Stimulated activated CD4-positive, alpha-beta T cell treated with anti-CD3 and anti-CD28 coated beads, TNF-alpha, amount 100 ng/mL, for 24 hours (primary cell): ENCODE measurements at places on chromosomes 5 and 9.

- no peak for DNase-seq
These were observed 286.7 kb downstream of the TLE4 start for GRCh38 chr9:79858508-79858907.

DNA sequence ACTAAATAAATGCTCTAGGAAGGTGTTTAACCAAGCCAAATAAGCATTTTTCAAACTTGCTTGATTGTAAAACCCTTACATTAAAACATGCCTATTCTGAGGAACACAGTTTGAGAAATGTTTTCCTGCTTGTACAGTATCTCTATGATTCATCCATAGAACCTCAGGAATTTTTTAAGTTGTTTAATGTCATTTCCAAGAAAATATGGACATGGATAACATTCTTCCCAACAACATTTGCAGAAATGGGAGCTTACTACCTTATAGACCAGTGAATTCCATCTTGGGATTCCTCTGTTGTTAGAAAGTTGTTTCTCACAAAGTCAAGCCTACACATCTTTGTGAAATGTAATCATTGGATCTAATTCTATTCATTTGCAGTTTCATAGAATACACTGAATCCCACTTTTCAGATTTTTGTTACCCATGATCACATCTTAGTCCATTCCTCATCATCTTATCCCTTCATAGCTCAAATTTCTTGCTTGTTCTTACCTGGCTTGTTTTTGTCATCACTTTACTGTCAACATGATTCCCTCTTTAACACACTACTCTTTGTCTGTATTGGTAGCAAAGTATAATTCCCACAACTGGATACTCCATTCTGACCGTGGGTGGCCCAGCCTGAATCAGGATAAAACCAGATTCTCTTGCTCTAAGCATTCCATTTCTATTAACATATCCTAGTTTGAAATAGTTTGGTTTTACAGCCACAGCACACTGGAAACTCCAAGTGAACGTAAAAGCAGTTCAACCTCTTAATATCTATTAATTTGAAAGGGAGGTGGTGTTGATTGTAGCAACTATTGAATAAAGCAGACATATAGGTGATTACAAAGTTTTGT, 49.4 kb upstream of the PAPPA start:
- DNase-seq, result no peak

DNA sequence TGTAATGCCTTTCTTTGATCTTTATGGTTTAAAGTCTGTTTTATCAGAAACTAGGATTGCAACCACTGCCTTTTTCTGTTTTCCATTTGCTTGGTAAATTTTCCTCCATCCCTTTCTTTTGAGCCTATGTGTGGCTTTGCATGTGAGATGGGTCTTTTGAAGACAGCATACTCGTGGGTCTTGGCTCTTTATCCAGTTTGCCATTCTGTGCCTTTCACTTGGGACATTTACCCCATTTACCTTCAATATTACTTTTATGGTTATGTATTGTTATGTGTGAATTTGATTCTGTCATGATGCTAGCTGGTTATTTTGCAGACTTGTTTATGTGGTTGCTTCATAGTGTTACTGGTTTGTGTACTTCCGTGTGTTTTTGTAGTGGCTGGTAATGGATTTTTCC, 59.2 kb downstream of the YTHDC2 start:
- no peak for DNase-seq

DNA sequence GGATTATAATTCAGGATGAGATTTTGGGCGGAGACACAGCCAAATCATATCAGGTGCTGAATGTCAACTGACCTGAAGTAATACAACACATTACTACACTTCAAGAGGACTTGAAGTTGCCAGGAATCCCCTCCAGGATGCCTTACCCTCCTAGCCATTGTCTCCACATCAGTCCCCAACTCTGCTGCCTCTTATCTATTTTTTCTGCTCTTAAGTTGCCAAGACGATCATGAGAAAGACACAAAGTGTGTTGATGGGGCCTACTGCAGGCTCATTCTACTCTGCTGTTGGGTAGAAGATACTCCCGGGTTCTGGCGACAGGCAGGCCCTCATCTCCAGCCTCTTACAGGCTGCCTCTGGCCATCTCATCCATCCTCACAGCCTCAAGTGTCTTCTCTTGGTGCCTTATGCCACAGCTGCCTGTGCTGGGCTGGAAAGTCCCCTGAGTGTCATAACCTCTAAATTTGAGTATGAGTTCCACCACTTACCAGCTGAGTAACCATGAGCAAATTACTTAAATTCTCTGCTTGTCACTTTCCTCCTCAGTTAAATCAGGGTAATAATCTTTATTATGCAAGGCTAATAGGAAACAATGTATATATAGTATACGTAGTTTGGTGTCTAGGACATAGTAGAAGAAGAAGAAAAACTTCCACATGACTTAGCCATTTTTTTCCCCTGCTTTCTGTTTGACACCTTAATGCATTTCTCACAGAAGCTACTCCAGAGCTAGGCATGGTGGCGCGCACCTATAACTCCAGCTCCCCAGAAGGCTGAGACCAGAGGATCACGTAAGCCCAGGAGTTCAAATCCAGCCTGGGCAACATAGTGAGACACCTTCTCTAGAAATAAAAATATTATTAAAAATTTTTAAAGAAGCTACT, 73.0 kb upstream of the SNX2 start:
- no peak for DNase-seq

- DNase-seq, result no peak
These were observed 83.3 kb upstream of the ANKRD55 start for GRCh38 chr5:56316299-56316994.

DNA sequence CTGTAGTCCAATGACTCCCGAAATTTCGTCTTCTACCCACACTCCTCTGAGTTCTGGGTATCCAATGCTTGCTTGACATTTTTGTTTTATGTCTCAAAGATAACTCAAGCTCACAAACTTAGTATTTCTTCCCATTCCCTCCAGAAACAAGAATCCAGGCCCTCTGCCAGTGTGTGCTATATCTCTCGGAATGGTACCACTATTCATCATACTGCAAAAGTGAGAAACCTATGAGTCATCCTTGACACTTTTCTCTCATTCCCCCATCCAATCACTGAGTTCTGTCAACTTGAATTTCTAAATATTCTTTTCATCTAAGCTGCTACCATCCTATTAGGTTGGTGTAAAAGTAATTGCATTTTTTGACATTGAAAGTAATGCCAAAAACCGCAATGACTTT, 9.8 kb downstream of the SLC12A2 start:
- DNase-seq, result no peak

GRCh38 chr9:77945798-77946197, 85.8 kb downstream of the GNAQ start:
- no peak for DNase-seq

GRCh38 chr5:158820891-158821290, 278.8 kb downstream of the EBF1 start:
- no peak for DNase-seq

DNA sequence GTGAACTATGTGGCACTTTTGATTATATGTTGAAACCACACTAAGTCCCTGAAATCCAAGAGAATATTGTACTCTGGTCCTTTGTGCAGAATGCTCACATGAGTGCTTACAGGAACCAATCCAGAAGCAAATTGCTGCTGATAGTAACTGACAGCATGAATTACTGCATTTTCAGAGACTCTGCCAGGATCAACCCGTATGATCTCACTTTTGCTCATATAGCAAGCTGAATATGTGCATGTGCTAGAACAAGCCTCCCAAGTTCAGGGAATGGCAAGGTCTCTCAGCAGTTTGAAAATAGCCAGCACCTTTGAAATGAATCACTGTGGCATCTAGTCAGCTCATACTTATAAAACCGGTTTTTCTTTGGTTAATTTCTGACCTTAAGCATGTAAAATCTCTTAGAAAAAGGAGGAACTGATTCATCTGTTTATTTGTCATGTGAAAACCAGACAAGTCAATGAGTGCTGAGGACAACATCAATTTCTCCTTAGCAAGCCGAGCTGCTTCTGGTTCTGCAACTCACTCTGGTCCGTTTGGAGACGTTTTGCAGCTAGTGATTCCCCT, 215.7 kb upstream of the ELL2 start:
- DNase-seq, result no peak

DNA sequence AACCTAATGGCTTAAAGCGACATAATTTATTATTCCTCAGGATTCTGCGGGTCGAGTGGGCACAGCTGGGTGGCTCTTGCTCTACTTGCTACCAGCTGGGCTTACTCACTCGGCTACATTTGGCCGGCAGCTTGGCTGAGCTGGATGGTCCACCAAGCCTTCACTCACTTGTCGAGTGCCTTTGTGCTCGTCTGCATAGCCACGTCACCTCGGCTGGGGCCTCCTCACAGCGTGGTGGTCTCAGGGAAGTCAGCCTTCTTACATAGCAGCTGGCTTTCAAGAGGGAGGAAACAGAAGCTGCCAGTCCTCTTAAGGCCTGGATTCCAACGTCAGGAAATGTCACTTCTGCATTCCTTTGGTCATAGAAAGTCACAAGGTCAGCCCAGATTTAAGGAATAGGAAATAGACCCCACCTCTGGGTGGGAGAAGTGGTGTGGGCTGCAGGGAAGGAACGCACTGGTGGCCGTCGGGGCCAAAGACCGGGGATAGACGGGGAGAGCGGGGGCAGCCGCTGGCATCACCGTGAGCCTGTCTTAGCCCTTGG, 75.1 kb upstream of the RUFY1 start:
- no peak for DNase-seq

DNA sequence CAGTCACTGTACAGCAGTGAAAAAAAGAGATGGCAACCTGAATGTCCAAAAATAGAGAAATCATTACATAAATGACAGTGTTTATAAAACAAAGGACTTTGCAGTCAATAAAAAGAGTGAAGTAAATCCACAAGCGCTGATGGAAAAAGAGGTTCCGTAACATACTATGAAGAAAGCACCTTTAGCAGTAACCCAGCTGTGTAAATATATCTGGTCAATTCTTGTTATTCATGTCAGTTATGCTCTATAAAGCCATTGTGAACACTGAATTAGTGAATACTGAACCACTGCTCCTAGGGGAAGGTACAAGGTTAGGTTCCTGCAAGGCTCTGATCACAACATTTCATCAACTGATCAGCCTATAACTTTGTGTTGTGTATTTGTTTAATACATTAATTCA, 39.5 kb downstream of the CCNJL start:
- DNase-seq, result no peak

DNA sequence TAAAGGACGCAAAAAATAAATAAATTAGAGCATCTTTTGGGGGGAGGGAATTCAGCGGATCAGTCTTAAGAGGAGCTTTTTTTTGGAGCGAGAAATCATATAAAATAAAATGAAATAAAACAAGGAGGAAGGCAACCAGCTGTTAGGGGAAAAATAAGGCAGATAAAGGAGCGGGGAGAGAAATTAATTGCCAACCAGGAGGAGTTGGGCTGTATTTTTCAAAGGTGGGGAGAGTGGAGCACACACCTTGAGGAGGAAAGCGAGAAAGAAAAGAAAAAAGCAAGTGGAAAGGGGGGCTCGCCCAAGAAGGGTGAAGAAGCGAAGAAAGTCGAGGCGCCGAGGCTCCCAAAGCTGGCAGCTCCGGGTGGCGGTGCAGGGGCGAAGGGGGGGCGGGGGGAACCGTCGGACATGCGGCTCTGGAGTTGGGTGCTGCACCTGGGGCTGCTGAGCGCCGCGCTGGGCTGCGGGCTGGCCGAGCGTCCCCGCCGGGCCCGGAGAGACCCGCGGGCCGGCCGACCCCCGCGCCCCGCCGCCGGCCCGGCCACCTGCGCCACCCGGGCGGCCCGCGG, at the start of gene PAPPA:
Gene PAPPA (plus strand): TSS at position 27 of the 569 bp plus-strand sequence. CDS start 382 bp downstream, at position 409.
- no peak for DNase-seq

GRCh38 chr9:136587145-136587943, 41.5 kb upstream of the NOTCH1 start:
- no peak for DNase-seq

DNA sequence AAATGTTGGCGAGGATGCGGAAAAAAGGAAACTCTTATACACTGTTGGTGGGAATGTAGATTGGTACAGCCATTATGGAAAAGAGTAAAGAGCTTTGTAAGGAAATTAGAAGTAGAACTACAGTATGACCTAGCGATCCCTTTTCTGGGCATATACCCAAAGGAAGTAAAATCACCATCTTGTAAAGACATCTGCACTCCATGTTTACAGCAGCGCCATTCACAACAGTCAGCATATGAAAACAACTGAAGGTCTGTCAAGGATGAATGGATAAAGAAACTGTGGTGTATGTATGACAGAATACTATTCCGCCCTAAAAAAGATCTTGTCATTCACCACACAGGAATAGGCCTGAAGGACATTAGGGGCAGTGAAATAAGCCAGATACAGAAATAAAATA, 27.7 kb upstream of the SLC25A51 start:
- no peak for DNase-seq

GRCh38 chr9:122015170-122015821, 77.8 kb downstream of the TTLL11 start:
- no peak for DNase-seq

DNA sequence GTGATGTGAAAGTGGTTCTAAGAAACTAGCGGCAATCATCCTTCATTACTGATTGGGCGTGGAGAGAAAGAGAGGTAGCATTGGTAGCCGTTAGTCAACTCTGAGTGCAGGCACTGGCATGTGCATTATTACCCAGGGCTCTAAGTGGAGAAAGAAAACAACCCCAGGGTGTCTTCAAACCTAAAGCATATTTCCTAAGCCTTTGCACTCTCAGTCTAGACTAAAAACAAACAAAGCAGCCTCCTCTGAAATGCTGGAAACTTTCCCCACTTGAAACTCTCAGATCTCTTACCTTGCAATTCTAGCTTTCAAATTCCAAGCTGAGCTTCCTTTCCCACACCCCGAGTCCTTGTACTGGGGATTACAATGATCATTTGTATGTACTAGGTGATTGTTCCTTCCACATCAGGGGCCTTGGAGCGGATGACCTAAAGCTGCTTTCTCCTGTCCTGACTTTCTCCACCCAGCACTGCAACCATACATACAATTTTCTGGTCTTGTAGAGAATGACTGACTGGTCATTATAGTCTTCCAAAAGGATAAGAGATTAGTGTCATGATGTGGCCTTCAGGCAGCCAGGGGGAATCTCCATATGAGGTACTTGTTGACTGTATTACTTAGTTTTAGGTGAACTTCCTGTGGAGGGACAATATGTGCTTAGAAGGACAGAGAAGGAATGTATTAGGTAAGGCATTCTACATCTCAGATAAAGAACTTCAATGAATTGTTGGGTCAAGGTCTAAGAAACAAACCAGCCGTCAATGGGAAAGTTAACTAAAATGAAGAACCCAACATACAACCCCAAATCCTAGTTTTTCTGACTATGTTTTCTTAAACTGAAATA, 98.3 kb upstream of the CDKN2B start:
- DNase-seq, result no peak

GRCh38 chr9:128088253-128088945, 20.4 kb downstream of the SLC25A25 start:
- no peak for DNase-seq
